ENCODE measurements at places on chromosomes 7 and 10. TPM values are rescaled to one million over a fixed set of nuclear protein-coding genes. Genes with fewer than 3 reads are reported as not detected.
A peak's percentile ranks its signal among the peaks of the same experiment; 100 is the strongest.

DNA sequence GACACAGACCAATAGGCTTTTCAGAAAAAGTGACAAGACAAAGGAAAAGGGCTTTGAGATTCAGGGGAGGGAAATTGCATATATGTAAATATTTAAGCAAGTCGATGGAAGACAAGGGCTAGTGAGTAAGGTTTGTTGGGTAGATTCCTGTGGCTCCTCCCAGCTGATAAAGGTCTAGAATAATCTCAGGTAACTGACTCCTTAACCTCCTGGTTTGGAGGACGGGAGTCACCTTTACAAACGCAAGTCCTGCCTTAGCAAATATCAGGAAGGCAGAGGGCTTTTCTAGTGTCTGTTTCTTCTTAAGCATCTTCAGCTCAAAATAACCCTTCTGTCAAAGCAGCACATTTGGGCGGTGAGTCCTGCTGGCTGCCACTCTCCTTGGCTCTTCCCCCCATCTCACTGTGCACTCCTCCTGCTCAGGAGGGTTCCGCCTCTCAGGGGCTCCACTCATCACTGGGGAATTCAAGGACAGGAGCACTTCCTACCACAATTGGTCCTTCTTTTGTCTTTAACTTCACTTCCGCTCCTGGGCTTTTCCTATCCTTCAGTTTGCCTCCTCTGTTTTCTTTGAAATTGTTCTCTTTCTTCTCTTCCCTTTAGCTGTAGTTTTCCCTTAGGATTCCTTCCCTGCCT is 496.3 kb upstream of the KLF6 start:
- DNase-seq: no peak

DNA sequence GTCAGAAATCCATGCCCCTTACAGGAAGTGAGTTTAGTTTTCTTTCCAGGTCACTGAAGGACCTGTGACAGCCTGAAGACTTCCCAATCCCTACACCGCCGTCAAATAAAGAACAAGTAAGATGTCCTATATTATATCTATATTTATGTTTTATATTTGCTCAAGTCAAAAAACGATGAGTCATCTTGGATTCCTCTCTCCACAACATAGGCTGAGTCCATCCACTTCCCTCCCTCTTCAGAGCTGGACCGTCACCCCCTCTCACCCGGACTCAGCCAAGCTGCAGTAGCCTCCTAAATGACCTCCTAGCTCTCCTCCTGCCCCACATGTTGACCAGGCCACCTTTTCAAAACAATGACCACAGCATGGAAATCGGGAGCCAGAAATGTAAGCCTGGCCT is 53.5 kb downstream of the GLI3 start:
- DNase-seq: no peak

- DNase-seq: no peak
These were observed 1065.6 kb downstream of the KCNMA1 start for GRCh38 chr10:76572021-76572420.

GRCh38 chr7:14275356-14275755 is 285.9 kb upstream of the ETV1 start:
- no peak for DNase-seq

CTAGE6 gene
- polyA plus RNA-seq: not detected

SEMA4G gene
- 12.7 TPM for polyA plus RNA-seq

DNA sequence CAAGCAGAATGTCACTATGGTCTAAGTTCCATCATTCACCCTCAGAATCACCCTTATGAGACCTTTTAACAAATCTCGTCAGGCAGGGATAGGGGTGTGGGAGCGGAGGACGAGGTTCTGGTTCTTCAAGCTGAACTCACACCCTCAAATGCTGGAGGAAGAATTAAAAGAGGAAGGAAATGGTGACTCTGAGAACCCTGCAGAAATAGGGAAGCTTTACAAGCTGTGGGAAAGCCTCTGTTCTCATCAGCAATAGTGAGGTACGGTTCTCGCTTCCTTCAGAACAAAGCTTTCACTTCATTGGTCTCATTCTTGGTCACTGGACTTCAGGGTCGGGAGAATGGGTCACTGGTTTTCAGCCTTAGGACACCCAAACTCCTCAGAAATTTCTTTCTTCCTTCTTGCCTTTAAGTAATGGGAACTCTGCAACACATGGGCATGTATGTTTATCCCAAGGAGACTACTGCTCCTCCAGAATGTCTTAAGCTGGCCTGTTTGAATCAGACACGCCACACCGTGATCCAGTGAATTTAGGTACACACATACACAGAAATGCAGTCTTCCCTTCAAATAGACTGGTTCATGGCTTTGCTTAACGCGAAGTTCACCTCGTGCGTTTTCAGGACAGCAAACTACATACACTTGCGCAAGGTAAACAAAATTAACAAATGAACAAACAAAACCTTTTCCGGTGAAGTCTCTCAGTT is 226.0 kb downstream of the SFMBT2 start:
- no peak for DNase-seq

- peak; percentile 72 for DNase-seq
These were observed 339.1 kb downstream of the HGF start for GRCh38 chr7:81430761-81431160.

All from endothelial cell of umbilical vein (primary cell).